ENCODE measurements at places on chromosomes 16 and 17.
A peak's percentile ranks its signal among the peaks of the same experiment; 100 is the strongest.

- DNase-seq: peak; percentile 80
Measured at GRCh38 chr16:21088646-21089538, 61.8 kb downstream of the DNAH3 start.

DNA sequence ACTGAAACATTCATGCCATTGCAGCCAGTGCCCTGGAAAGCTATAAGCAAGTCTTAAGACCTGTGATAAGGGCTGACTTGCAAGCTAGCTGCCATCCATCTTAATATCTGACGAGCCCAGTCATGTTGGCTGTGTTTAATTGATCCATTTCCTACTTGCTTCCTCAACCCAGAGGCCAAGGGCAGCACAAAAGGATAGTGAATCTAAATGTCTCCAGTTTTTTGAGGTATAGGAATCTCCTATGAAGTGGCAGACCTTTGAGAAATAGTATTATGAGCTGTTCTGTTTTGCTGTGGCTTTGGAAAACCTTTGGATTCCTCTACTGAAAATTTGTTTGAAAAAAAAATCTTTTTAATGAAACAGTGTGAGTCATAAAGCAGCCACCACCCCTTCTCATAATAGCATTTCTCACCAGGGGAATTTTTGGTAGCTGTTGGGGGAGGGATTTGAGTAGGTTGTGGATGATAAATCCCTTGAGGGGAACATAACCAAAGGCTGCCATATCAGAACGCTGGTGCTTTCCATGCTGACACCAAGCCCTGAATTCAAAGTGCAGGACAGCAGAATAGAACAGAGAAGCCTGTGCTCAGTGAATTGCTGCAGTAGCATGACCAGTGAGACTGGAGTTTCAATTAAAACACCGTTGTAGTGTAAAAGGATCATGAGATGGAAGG, 12.9 kb downstream of the ZNRF1 start:
- DNase-seq: peak; percentile 94

DNA sequence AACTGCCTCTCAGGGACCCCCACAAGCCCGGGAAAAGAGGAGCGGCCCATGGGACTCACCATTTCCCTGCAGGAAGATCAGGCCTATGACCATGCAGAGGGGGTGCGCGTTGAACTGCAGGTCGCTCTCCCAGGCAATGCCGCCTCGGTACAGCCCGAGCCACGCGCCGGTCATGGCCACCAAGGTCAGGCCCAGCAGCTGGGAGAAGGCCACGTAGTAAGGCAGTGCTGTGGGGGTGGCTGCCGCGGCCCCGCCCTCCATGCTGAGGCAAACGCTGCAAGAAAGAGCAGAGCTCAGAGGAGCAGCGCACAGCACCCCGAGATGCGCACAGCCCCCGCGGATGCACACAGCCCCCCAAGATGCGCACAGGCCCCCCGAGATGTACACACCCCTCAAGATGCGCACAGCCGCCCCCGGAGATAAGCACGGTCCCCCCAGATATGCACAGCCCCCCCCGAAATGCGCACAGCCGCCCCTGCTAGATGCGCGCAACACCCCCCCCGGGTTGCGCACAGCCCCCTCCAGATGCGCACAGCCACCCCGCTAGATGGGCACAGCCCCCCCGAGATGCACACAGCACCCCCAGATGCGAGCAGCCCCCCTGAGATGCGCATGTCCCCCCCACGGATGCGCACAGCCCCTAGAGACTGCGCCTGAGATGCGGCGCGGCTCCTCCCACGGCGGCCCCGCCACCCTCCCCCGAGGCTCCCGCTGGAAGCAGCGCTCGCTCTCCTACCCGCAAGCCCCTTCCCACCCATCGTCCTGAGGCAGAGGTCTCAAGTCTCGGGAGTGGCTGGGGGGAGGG, 8.6 kb downstream of the CYB561 start:
- no peak for DNase-seq

- no peak for DNase-seq
Measured at GRCh38 chr17:17380145-17380925, 77.2 kb downstream of the NT5M start.
